ENCODE measurements at places on chromosomes 16 and 17. TPM values are rescaled to one million over a fixed set of nuclear protein-coding genes. Genes with fewer than 3 reads are reported as not detected.
A peak's percentile ranks its signal among the peaks of the same experiment; 100 is the strongest.

- H3K4me3 ChIP-seq = no peak overlapping the region
- H3K27ac ChIP-seq = no peak overlapping the region
- H3K36me3 ChIP-seq = no peaks in the 10 kb centered on the region
These were observed 200.5 kb upstream of the NLRP1 start for GRCh38 chr17:5784791-5785190.

ZP2 gene
- not detected for total RNA-seq

- no peak overlapping the region for H3K4me3 ChIP-seq
- peaks cover 4% of the 10 kb centered on the region for H3K27me3 ChIP-seq
- H3K4me1 ChIP-seq = no peaks in the 10 kb centered on the region
- no peak overlapping the region for H3K27ac ChIP-seq
- no peaks in the 10 kb centered on the region for H3K36me3 ChIP-seq
These were observed 43.3 kb downstream of the SALL1 start for GRCh38 chr16:51107742-51108141.

GRCh38 chr16:54928411-54929089 lies 2.1 kb upstream of the IRX5 start:
- peak overlapping the region; percentile 49 for H3K4me3 ChIP-seq
- H3K4me1 ChIP-seq = peaks cover 47% of the 10 kb centered on the region

GRCh38 chr17:29577001-29577370 lies 8.5 kb downstream of the TP53I13 start:
- peaks cover 79% of the 10 kb centered on the region for H3K36me3 ChIP-seq
- no peaks in the 10 kb centered on the region for H3K27me3 ChIP-seq
- no peak overlapping the region for H3K27ac ChIP-seq

GRCh38 chr16:26542198-26542597 lies 524.5 kb upstream of the C16orf82 start:
- no peak overlapping the region for H3K27ac ChIP-seq
- no peaks in the 10 kb centered on the region for H3K36me3 ChIP-seq
- DNase-seq = no peak
- H3K27me3 ChIP-seq = peaks cover 3% of the 10 kb centered on the region
- H3K4me3 ChIP-seq = no peak overlapping the region

- no peaks in the 10 kb centered on the region for H3K36me3 ChIP-seq
- no peak for DNase-seq
- H3K27ac ChIP-seq = no peak overlapping the region
- H3K27me3 ChIP-seq = peaks cover 36% of the 10 kb centered on the region
- peaks cover 28% of the 10 kb centered on the region for H3K4me1 ChIP-seq
These were observed 3.4 kb upstream of the NTN3 start for GRCh38 chr16:2467528-2468232.

GRCh38 chr17:64658931-64659330 lies 3.2 kb downstream of the SMURF2 start:
- H3K36me3 ChIP-seq = peaks cover 3% of the 10 kb centered on the region
- no peak for DNase-seq
- peaks cover 23% of the 10 kb centered on the region for H3K4me1 ChIP-seq

DNA sequence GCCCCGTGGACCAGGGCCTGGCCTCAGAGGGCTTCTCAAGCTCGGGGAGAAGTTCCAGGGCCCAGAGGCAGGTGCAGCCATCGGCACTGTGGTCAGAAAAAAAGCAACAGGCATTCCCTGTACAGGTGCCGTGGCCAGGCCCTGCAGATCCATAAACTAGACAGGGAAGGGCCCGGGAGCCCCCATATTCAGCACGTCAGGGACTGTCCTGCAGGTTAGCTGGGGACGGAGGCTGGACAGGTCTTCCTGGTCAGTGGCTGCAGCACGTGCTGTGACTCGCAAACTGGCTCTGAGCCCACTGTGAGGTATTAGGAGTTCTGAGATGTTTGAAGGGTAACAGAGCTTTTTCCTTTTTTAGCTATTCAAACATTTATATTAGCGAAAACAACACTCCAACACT lies 15.0 kb upstream of the C16orf95 start:
- no peak overlapping the region for H3K27ac ChIP-seq
- no peak for DNase-seq
- H3K27me3 ChIP-seq = no peaks in the 10 kb centered on the region
- no peak overlapping the region for H3K4me3 ChIP-seq
- H3K36me3 ChIP-seq = peaks cover 71% of the 10 kb centered on the region
- H3K4me1 ChIP-seq = no peaks in the 10 kb centered on the region

GRCh38 chr17:60372790-60373483 lies 19.0 kb downstream of the USP32 start:
- no peaks in the 10 kb centered on the region for H3K27me3 ChIP-seq
- no peak overlapping the region for H3K27ac ChIP-seq

CDH3 gene
- 0.74 TPM for total RNA-seq

EFCAB13 gene
- total RNA-seq = 13.5 TPM

DNA sequence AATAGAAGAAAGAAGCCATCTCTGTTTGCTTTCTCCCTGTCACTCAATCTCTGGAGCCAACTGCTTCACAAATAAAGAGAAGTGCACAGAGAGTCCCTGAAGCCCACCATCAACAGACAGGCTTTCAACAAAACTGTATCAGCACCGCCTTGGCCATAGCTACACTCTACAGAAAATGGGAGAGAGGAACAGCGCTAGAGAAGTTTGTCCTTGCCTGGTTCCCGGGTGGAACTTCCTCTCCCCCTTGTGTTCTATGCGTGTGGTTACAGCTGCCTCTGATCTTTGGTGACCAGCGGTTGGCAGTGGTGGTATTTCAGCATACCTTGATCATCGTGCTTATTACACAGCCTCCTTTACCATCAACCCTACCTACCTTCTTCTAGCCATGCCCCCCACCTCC lies 91.4 kb upstream of the CCL2 start:
- H3K36me3 ChIP-seq = no peaks in the 10 kb centered on the region
- no peak overlapping the region for H3K4me3 ChIP-seq
- no peaks in the 10 kb centered on the region for H3K4me1 ChIP-seq

PERCC1 gene
- 0.30 TPM for total RNA-seq

DNA sequence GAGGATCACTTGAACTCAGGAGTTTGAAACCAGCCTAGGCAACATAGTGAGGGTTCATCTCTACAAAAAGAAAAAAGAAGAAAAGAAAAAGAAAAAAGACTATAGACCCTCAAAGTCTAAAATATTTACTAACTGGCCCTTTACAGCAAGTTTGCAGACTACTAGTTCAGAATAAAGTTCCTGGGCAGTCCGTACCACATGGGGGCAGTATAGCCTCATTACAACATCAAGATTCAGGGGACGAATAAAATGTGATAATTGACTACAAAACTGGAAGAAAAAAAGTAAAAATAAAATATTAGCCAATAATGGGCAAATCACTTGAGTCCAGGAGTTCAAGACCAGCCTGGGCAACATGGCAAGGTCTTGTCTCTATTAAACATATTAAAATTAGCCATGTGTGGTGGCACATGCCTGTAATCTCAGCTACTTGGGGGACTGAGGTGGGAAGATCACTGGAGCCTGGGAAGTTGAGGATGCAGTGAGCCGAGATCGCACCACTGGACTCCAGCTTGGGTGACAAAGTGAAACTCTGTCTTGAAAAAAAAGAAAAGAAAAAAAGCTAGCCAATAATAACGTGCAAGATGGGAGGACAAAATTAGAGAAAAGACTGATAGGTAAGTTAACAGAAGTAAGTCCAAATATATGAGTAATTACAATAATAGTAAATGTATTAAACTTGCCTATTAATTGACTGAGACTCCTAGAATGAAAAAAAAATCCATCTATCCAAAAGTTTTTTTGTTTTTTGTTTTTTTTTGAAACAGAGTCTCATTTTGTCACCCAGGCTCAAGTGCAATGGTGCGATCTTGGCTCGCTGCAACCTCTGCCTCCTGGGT lies 129.4 kb upstream of the SEC14L1 start:
- no peaks in the 10 kb centered on the region for H3K27me3 ChIP-seq
- H3K4me1 ChIP-seq = no peaks in the 10 kb centered on the region
- no peaks in the 10 kb centered on the region for H3K36me3 ChIP-seq
- H3K4me3 ChIP-seq = no peak overlapping the region

AGRP gene
- not detected for total RNA-seq

GRCh38 chr16:75323933-75324332 lies 72.5 kb upstream of the BCAR1 start:
- H3K4me3 ChIP-seq = no peak overlapping the region
- H3K36me3 ChIP-seq = no peaks in the 10 kb centered on the region
- H3K27ac ChIP-seq = no peak overlapping the region
- H3K27me3 ChIP-seq = no peaks in the 10 kb centered on the region
- peaks cover 27% of the 10 kb centered on the region for H3K4me1 ChIP-seq
- DNase-seq = no peak

Measured in CD4-positive, alpha-beta T cell (primary cell).